Karpas-422 (cell line): ENCODE measurements at places on chromosomes 11 and 22.

DNA sequence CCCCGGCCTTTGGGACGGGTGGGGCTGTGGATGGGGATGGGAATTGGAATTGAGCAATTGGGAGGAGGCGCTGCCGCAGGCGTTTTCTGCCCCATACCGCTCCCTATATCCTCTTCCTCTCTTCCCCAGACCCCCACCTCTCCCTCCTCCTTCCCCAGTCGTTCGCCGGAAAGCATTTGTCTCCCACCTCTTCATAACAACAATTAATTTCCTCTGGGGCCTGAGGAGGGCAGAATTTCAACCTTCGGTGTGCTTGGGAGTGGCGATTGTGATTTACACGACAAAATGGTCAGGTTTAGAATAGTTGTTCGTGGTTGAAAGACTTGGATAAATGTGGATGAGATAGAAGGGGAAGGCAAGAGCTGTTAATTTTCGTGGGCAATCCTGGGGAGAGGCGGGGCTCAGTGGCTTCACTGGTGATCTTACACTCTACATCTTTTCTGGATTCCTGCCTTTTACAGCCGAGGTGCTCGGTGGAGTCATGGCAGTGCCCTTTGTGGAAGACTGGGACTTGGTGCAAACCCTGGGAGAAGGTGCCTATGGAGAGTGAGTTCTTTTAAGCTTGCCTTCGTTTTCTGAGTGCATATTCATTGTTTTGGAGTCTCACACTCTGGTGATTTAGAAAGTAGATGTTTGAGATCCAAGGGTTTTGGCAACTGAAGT lies 1.5 kb downstream of the CHEK1 start:
- DNase-seq, result peak; percentile 59

- DNase-seq, result no peak
Observed at GRCh38 chr11:1308743-1309497, 512 bp downstream of the TOLLIP start.

DNA sequence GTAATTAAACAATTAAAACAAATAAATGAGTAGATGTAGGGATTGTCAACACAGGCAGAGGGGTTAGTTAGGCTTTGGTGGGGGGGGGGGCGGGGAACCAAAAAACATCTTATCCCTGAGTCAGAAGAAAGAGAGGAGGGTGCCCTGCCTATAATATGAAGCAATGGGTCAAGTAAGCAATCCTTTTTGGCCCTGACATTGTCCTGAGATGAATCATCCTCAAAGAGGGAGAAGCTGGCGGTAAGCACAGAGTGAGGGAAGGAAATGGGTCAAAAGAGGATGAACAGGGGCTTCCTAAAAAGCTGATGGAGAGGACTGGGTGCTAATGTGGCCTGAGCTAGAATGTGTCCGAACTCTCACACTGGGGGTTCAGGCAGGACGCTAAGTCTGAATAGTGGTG lies 4.7 kb downstream of the OLFML1 start:
- DNase-seq, result no peak

- DNase-seq, result no peak
Observed at GRCh38 chr11:771617-772204, 5.6 kb downstream of the GATD1 start.

DNA sequence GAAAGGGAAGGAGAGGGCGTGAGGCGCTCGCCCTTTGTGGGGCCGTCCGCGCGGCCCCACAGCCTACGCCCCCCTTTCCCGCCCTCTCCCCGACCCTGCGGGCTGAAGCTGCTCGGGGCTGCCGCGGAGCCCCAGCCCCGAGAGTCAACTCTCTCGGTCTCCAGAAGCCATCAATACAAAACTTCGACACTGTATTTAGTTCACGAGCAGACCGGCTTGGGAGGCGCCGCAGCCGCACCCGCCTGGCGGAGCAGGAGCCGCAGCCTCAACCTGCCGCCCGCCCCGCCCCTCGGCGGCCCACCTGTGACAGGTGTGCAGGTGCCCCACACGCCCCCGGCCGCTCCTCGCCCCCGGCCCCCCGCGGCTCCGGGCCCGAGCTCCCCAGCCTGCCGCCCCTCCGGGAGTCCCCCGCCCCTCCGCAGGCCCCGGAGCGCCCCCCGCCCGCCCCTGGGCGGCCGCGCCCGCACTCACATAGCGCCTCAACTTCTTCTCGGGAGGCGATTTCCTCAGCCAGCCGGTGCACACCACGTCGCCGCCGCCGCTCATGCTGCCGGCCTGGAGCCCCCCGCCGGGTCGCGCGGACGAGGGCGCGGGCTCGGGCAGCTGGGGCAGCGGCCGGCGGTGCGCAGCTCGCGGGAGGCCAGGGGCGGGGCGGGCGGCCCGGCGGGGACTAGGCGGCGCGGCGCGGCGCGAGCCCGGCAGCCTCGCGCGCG lies at the start of gene GAB2:
Gene GAB2 (minus strand): TSS at position 646 of the 713 bp plus-strand sequence. CDS start 100 bp downstream, at position 546.
- DNase-seq, result no peak

DNA sequence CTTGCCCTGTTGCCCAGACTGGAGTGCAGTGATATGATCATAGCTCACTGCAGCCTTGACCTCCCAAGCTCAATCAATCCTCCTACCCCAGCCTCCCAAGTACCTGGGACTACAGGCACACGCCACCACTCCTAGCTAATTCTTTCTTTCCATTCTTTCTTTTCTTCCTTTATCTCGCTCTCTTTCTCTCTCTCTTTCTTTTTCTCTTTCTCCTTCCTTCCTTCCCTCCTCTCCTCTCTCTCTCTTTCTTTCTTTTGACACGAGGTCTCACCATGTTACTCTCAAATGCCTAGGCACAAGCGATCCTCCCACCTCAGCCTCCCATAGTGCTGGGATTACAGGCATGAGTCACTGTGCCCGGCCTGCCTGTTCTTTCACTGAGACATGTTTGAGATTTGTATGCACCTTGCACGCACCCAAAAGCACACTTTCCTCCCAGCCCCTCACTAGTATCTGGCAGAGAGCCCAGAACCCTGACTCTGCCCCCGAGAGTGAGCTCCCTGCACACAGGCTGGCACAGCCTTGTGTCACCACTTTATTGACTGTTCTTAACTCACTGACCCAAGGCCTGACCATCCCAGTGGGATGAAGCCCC lies 56.8 kb downstream of the CD6 start:
- peak; percentile 55 for DNase-seq
